ENCODE measurements at places on chromosomes 7 and 10.

DNA sequence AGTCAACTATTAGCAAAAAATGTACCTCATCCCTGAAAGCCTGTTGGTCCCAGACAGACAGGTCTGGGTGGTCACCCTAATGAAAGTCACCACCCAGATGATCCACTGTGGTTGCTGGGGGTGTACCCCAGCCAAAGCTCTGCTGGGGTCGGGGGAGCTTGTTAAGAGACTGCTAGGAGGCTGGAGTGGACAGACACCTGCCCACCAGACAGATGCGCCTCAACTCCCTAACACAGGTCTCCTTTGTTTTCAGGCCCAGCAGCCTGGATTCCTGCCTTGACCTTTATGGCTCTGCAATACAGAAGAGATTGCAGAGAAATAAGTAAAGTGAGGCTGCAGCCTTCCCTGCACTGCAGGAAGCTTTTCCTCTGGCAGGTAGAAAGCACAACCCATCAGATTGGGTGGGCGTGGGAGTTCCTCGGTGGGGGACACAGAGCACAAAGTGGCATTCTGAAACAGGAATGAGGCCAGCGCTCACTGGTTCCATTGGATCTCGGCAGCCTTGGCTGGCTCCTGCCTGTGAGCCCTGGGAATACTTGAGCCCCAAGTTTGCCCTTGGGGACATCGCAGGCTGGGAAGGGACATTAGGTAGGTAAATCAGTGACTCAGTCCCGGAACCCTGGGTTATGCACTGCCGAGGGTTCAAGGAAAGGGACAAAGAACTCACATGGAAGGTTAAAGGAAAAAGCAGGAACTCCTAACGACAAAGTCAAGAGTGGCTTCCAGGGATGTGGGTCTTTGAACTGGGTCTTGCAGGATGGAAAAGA lies 18.0 kb upstream of the ZNF488 start:
- DNase-seq, result no peak

GRCh38 chr10:86300931-86301830 lies 65.4 kb downstream of the GRID1 start:
- no peak for DNase-seq

GRCh38 chr7:94738071-94738470 lies 82.1 kb upstream of the SGCE start:
- DNase-seq, result no peak

GRCh38 chr7:138654616-138655015 lies 46.5 kb downstream of the SVOPL start:
- no peak for DNase-seq

GRCh38 chr10:8273749-8274148 lies 219.3 kb downstream of the GATA3 start:
- DNase-seq, result no peak

DNA sequence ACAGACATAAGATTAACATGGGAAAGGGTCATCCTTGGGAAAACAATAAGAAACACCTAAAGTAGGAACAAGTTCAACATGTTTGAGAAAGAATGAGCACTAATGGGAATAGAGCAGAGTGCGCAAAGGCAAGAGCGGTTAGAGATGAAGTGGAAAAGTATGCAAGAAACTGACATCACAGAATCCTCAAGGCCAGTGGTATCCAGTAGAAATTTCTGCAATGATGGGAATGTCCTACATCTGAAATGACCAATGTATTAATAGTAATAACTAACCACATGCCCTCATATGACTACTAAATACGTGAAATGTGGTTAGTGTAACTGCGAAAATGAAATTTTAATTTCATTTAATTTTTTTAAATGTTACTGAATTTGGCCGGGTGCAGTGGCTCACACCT lies 54.8 kb downstream of the TFEC start:
- DNase-seq, result no peak

GRCh38 chr10:132982301-132982989 lies 40.1 kb upstream of the CFAP46 start:
- DNase-seq, result no peak

GRCh38 chr10:23073527-23073926 lies 21.9 kb upstream of the MSRB2 start:
- DNase-seq, result no peak

- DNase-seq, result no peak
Measured at GRCh38 chr7:98771519-98771918, 98.3 kb downstream of the TMEM130 start.

DNA sequence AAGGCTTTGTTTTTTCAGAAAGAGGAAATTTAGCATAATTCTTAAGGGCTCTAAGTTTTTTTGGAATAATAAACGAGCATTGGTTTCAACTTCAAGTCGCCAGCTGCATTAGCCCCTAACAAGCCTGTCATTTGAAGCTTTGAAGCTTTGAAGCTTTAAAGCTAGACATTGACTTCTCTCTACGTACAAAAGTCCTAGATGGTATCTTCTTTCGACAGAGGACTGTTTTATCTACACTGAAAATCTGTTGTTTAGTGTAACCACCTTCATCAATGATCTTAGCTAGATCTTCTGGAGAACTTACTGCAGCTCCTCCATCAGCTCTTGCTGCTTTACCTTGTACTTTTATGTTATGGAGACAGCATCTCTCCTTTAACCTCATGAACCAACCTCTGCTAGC lies 79.6 kb upstream of the TMEM72 start:
- no peak for DNase-seq
